ENCODE measurements at places on chromosomes 12 and 14.

DNA sequence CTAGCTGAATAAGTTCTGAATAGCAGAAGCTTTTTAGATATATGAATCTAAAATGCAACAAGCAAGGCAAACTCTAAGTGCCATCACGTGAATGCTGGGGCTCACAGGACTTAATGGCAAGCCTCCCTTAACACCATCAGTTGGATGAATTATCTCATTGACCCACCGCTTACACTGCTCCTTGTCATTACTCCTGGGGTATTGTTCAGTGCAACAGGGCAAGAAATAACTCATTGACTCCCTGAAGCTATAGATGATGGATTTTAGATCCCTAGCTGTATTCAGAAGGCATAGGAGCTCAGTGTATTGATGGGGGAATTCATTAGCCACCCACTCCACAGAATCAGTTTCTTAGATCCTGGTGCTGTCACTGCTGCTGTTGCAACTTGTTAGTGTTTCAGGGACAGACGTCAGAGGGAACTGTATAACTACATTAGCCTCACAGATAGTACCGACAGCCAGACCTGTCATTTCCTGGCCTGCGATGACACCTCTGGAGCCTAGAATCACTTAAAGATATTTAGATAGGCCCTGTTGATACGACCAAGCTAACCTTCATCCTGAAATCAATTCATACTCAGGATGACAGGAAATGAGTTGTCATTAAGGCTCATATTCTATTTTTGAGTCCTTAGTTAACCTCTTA lies 735.3 kb downstream of the DIO2 start:
- DNase-seq, result no peak

DNA sequence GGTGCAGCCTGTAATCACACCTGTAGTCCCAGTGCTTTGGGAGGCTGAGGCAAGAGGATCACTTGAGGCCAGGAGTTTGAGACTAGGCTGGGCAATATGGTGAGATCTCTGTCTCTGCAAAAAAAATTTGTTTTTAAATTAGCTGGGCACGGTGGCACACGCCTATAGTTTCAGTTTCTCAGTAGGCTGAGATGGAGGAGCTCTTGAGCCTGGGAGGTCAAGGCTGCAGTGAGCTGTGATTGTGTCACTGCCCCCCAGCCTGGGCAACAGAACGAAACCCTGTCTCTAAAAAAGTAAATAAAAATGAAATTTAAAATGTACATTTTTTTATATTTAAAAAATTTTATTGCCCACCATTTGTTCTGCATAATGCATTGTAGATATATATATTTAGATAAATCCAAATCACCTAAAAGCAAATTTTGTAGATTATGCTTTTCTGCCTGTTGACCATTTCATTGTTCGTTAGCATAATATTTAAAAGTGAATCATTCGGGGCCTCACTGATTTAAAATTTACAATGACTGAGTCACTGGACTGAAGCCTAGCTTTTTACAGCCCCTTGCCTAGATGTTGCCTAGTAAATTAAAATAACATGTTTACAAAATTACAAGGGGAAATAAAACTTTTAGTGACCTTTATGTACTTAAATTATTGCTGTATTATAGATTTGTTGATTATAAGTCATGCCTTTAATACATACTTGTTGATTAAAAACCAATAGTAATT lies 87.9 kb downstream of the USP15 start:
- DNase-seq, result no peak

DNA sequence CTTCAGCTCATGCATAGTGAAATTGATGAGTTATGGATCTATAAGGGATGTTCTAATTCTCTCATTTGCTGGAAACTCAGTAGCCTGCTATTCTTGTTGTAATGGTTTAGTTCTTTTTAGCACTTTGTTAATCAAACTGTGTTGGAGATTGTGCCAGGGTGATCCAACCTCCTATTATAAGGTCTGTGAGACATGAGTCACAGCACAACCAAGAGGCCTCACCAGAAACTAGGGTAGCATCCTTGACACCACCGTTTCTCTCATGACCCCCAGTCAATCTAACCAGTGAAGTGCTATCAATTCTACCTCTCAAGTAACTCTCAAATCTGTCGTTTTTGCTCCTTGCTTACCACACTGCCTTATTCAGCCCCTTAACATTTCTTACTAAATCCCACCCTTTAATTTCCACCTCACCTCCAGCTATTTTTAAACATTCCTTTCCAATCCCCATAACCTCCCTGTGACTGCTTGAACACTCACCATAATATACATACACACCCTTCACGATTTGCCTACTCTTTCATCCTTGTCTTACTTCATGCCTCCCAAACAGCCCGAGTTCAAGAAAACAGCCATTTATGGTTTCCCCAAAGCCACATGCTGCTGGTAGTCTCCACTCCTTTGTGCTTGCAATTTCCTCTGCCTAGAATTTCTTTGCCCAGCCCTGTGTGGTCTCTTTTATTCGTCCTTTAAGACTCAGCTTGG lies 53.9 kb upstream of the NUDT4 start:
- DNase-seq, result no peak

- no peak for DNase-seq
Observed at GRCh38 chr12:65858831-65859230, 34.5 kb downstream of the HMGA2 start.

All from heart right ventricle (tissue), 16 donors.